ENCODE measurements at places on chromosomes 2 and 18. TPM values are rescaled to one million over a fixed set of nuclear protein-coding genes. Genes with fewer than 3 reads are reported as not detected.

GRCh38 chr2:214545898-214546542 is 135.2 kb downstream of the VWC2L start:
- no peak for DNase-seq

GRCh38 chr2:223747392-223748042 is 89.9 kb downstream of the AP1S3 start:
- no peak for DNase-seq

- DNase-seq, result no peak
Observed at GRCh38 chr2:77104554-77104953, 417.6 kb downstream of the LRRTM4 start.

DNA sequence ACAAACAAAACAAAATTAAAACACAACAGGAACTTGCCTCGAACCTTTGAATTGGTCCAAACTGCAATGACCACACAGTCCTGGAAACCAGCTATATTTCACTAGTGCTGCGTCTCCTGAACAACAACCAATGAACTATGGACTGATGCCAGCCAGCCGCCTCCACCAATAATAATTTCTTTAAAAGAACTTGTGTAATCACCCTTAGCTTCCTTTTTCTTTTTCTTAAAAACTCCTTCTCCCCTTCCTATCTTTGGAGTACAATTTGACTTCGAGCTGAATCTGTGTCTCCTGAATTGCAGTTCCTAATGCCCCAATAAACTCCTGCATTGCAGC is 1.6 kb upstream of the CXXC1 start:
- DNase-seq, result no peak

DNA sequence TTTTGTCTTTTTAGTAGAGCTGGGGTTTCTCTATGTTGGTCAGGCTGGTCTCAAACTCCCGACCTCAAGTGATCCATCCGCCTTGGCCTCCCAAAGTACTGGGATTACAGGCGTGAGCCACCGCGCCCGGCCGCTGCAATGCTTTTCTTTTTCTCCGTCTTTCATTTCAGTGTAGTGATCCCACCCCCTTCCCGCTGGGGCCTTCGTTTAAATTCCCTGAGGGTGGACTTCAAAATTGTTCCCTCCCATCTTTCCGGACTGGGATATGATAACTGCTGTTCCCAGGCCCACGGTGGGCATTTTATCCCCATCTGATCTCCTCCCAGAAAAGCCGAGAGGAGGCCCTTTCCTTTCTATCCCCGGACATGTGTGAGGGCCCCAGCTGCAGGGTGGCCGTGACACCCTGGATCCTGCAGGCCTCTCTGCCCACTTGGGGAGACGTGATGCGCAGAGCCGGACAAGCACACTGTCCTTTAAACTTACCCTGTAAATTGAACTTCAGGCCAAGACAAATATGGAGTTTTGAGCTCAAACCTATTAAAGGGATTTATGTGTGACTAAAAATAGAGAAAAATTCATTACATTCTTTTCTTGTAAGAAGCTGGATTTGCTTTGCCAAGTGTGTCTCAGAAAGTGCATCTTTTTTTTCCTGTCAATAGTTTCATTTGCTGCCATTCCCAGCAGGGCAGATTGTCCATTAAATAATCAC is 54.5 kb upstream of the AFF3 start:
- peak; percentile 36 for DNase-seq

DNA sequence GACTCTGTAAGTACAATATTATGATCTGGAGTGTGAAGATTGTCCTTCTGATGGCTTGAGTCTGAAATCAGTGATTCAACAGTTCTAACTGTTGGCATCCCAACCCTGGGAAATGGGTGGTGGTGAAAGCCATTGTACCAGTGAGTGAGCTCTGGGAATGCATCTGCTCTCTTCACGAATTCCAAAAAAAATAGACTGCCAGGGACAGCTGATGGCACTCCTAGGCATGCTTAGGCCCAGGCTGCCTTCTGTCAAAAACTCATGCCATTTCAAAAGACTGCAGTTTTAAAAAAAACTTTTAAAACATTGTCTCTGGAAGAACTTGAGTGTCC is 20.3 kb downstream of the OXER1 start:
- no peak for DNase-seq

GRCh38 chr2:74261204-74261864 is 62.9 kb downstream of the MTHFD2 start:
- DNase-seq, result peak; percentile 43

GRCh38 chr2:37890893-37891495 is 34.1 kb upstream of the RMDN2 start:
- peak; percentile 82 for DNase-seq

- no peak for DNase-seq
Observed at GRCh38 chr18:6644836-6645627, 84.5 kb upstream of the ARHGAP28 start.

DNA sequence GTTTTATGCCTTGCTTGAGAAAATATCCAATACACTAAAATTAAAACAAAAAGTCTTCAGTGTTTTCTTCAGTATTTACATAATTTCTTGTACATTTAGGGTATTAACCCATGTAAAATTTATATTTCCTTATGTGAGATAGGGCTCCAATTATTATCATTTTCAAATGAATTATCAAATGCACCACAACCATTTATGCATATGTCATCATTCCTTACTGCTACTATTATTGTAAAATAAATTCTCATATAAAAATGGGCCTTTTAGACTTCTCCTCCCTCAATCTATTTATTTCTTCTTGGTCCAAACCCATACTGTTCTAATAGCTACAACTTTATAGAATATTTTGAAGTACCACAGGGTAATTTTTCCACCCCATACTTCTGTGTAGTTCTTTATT is 175.3 kb upstream of the LYPD1 start:
- DNase-seq, result no peak

GRCh38 chr2:8567469-8568260 is 114.2 kb upstream of the ID2 start:
- DNase-seq, result peak; percentile 10

- DNase-seq, result no peak
Observed at GRCh38 chr2:23533338-23533695, 148.3 kb downstream of the KLHL29 start.

DNA sequence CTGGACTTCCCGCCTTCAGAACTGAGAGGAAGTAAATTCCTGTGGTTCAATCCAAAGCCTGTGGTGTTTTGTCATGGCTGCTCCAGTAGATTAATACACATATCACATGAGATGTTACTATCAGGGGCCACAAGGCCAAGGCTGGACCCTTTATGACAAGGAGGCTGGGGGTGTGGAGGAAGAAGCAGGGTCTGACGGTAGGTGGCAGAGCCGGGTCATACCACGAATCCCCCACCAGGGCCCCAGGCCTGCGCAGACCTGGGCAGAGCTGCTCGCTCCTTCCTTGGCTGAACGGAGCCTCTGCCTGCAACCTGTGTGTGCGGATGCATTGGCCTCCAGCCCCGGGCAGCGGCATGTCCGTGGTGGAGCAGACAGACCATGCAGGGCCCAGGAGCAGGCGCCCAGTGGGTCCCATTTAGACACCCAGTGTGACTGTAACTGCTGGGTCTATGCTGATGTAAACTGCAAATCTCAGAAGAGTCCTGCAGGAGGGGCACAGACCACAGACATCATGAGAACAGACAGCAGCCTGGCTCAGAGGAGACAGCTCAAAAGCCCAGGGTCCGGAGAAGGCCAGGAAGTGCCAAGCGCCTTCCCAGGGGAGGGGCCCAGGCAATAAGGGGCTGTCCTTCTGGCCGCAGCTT is 155.2 kb downstream of the PXDN start:
- no peak for DNase-seq

- peak; percentile 36 for DNase-seq
Observed at GRCh38 chr2:203097735-203098134, 83.1 kb downstream of the NBEAL1 start.

DNA sequence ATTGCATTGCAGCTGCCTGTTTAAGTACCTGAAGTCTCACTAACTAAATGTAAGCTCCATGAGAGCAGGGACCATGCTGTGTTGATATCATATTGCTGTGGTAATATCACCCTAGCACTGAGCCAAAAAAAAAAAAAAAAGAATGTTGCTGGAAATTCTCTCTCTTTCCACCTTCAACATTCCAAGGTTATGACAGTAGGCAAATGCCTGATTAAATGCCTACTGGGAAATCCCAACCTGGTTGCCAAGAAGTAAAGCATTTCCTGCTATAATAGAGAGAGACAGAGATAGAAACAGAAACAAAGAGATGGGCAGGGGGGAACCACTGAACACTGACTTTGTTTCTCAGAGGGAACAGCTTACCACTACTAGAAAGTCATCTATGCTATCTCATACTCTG is 1604.2 kb downstream of the LRP1B start:
- DNase-seq, result peak; percentile 8

DNA sequence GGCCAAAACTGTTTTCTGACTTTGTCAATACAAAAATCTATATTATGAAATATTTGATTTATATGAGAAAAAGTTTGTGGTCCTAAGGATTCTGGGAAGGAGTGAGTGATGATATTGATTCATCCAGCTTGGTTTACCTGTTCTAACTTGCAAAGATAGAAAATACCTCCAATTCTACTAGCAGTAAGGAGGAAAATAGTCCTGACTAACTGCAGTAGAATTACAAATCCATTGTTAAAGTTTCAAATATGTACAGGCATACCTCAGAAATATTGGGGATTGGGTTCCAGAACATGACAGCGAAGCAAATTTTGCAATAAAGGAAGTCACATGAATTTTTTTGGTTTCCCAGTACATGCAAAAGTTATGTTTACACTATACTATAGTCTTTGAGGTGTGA is 158.8 kb upstream of the CYRIA start:
- no peak for DNase-seq

GRCh38 chr18:62525608-62526007 is 2.8 kb downstream of the ZCCHC2 start:
- DNase-seq, result no peak

GRCh38 chr2:37872192-37872750 is 52.8 kb upstream of the RMDN2 start:
- DNase-seq, result no peak

DNA sequence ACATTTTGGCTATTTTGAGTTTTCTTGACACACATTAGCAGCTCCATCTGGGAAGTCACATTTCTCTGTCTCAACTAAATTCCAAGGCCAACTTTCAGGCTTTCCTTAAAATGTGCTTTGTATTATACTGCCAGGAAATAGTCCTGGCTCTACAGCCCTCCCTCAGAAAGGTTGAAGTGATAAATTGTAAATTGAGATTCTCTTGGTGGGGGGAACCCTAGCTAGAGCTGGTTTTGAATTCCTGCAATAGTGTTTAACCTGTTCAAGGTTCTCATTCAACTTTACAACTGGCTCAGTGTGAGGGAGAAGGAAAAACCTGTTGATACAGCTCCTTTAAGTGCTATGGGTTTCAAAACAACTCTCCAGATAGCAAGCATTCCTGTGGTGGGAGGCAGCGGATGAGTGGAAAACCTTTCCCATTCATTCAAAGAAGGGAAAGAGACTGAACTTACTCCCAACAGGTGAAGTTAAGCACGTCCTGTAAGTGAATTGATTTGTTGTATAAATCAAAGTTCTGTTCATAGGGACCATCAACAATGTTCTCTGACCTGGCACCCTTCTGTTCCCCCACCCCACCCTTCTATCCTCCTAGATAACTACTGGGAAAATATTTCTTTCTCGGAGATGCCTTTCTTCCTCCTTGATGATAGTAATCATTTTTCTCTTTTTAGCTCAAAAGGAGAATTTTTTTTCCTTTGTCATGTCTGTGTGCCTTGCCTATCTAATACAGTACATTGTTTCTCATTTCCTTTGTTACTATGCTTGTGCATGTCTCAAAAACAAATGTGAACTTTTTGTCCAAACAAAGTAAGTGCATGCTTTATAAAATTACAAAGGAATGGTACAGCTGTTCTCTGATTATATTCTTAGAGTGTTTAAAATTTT is 44.2 kb upstream of the SLC39A10 start:
- peak; percentile 75 for DNase-seq

- no peak for DNase-seq
Observed at GRCh38 chr2:190711069-190711468, 62.2 kb downstream of the NAB1 start.

DNA sequence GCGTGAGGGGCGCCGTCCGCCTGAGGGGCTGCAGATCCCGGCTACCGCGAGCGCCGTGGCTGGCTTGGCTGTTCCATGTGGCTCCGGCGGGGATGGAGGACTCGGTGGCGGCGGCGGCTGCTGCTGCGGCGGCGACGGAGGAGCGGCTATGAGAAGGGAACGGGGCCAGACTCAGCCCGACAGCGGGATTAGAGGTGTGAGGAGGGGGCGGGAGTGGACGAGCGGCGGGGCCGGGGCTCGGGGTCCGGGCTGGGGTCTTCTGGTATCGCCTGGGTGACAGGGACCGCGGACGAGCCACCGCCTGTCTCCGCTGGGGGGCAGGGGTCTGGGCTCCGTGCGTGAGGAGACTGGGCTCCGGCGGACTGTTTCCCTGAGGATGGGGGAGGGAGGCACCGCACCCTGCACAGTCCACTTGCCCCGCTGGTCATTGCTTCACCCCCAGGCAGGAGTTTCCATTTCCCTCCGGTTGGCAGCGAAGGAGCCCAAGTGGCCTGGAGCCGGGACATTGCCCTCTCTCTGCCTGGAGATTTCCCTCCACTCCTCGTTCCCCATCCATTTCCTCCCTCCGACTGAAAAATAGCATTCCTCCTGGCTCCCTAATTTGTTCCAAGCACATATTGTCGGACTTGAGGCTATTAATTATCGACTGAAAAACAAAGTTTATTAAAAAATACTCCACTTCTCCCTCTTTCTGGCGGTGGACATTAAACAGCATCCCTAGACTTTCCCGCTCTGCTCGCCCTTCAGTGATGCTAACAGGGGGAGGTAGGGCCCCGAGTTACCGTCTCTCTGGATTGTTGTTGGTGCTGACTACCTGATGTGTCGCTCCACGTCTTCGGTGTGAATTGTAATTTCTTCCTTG is 577 bp downstream of the EHBP1 start:
- peak; percentile 78 for DNase-seq

- DNase-seq, result no peak
Observed at GRCh38 chr2:169490834-169491233, 11.5 kb downstream of the BBS5 start.

DNA sequence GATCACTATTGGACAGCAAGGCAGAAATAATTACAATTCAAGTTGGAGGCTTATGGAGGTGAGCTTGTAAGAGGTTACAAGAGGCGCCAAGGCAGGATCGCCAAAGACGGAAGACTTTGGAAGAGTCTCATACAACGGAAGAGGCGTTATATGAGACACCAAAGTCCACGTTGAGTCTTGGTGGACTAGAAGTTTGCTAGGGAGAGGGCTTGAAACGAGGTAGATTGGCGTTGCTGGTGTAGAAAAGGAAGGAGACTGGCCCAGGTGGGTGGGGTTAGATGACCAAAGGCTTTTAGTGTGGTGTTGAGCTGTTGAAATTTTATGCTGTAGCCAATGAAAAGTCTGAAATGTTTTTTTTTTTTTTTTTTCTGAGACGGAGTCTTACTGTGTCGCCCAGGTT is 1.4 kb downstream of the MSH2 start:
- no peak for DNase-seq

DNA sequence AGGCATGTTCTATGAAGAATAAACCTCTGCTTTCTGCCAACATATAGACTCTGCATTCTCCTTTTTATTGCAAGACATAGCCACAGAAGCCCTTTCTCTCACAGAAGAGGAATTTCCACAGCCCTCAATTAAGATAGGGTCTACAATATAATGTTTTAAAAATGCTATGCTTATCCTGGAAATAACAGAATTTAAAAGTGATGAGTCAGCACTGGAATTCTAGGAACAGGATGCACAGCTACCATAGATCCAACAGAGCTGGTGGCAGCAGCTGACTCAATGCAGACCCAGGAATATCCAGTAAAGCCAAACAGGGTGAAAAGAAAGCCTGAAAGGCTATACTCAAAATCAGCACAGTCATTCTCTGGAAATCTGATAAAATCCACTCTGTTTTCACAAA is 866.9 kb downstream of the TRIB2 start:
- no peak for DNase-seq

Gene ABHD1
- total RNA-seq, result not detected

Gene PGAP1
- 6.3 TPM for total RNA-seq

Gene KDSR
- total RNA-seq, result 31.2 TPM

Gene RAD51AP2
- not detected for total RNA-seq

Gene KRTCAP3
- total RNA-seq, result not detected

Gene DNAJC27
- 1.3 TPM for total RNA-seq

All from GM23248 (cell line).